ENCODE measurements at places on chromosomes 7 and 10.

DNA sequence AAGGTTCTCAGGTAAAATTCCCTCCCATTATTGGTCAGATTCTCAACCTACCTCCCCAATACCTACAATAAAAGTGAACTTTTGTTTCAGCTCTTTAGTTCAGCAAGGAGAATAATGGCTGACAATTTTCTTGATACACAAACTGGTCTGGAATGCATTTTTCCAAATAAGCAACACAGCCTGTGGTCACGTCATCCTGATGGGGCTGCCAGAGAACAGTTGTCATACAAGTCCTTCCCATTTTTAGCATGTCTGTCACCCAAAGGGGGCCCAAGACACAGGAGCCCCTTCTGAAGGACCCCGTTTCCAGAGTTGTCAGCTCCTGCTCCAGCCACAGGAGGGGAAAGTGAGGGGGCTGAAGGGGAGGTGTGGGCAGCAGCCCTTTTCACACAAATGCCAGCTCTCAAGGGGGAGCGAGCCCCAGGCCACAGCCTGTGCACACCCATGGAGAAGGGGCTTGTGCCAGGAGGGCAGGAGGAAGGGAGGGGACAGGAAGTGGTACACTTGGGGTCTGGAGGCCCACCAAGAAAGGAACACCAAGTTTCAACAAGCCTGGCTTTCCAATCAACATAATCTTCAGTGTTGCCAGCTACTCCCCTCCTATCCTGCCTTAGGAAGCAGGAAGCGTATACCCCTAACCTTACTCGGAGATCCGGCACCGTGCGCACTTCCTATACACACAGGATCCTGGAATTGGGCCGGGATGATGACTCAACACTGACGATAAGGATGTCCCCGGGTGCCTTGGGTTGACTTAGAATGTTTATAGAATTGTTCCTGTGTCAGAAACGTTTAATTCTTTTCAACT, 43.4 kb upstream of the PDLIM1 start:
- DNase-seq: peak; percentile 86

- peak; percentile 69 for DNase-seq
These were observed 83.2 kb downstream of the PDE1C start for GRCh38 chr7:31986878-31987518.

- no peak for DNase-seq
These were observed 119.3 kb upstream of the SEC61G start for GRCh38 chr7:54878339-54878738.

DNA sequence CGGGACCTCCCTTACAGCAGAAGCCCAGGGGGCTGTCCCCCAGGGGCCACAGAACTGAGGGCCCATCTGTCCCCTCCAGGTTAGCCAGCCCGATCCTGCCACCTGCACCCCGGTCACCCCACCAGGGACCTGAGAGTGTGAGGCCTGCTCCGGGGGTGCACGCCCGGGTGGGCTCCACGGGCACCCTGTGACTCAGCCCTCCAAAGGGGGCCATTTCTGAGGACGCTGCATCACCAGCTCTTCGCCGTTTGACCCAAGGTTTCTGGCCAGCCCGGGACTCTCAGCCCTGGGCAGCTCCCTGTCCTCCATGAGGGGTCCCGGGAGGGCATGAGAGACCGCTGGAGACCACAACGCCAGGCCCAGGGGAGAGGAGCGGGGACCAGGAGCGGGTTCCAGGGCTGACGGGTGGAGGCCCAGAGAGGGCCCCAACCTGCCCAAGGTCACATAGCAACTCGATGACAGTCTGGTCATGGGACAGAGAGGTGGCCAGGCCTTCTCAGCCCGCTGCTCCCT, 79.3 kb downstream of the ELFN1 start:
- no peak for DNase-seq

DNA sequence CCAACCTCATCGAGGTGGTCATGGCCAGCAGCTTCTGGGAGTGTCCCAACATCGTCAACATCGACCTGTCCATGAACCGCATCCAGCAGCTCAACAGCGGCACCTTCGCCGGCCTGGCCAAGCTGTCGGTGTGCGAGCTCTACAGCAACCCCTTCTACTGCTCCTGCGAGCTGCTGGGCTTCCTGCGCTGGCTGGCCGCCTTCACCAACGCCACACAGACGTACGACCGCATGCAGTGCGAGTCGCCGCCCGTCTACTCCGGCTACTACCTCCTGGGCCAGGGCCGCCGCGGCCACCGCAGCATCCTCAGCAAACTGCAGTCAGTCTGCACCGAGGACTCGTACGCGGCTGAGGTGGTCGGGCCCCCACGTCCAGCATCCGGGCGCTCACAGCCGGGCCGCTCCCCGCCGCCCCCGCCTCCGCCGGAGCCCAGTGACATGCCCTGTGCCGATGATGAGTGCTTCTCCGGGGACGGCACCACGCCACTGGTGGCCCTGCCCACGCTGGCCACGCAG, 75.0 kb downstream of the ELFN1 start:
- no peak for DNase-seq

DNA sequence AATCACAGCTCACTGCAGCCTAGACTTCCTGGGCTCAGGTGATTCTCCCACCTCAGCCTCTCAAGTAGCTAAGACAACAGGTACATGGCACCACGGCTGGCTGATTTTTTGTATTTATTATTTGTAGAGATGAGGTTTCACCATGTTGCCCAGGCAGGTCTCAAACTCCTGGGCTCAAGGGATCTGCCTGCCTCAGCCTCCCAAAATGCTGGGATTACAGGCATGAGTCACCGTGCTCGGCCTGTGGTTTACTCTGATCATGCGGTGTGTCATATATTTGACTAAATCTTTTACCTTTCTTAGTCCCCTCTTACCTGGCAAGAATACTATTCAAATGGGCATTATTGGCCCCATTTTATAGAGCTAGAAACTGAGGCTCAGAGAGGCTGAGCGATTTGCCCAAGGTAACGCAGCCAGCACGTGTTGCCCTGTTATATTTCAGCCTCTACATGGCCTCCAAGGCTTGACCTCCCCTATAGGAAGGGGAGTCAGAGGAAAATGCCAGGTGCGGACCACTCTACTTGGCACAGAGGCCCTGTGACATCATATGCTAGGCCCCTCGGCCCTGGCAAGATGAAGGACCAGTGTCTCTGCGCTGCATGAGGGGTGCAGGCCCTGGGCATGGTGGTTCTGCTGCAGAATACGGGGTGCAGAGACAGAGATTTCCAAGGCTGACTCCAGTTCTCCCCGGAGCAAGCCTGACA, 8.2 kb downstream of the ZCCHC24 start:
- no peak for DNase-seq

DNA sequence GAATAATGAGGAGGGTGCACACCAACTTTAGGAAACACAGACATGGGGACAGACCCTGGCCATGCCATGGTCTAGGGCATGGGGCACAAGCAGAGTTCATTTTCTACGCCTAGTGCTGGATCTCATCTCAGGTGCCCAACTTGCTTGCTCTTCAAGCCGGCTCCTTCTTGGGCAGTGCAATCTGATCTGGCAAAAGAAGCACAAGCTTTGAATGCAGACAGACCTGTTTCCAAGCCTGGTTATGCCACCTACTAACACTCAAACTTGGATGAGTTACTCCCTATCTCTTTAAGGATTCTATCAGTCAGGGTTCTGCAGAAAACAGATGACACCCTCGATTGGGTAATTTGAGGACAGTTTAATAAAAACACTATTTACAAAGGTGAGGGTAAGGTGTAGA, 34.9 kb upstream of the WAPL start:
- no peak for DNase-seq

DNA sequence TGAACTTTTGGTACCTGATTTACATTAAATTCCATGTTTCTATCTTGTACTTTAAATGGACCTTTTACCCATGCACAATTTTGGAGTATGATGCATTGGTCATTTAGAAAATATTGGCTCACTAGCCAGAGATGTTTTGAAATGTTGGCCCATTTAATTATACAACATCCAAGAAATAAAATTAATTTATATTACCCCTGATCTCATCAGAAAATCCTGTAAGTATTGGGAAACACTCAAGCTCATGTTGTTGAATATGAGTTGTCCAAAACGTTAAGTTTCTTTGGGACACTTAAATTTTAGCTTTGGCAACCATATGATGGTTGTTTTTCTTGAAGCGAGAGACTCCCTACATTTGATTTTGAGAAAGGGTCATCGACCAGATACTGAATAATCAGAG, 492.7 kb downstream of the RPS24 start:
- DNase-seq: no peak

DNA sequence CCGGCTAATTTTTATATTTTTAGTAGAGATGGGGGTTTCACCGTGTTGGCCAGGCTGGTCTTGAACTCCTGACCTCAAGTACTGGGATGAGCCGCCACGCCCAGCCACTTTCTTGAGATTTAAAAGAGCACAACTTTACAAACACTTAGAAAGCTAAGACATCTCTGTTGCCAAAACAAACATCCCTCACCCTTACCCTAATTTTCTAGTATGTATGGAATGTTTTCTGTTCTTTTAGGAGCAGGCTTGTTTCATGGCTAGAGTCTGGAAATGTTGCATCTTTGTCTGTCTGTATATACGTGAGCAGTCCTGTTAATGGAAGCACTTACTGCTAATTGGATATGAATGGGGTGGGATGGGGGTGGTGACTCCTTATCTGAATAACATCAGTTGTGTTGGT, 2.9 kb downstream of the OLAH start:
- peak; percentile 47 for DNase-seq

GRCh38 chr10:68088740-68089139, 13.7 kb upstream of the HERC4 start:
- no peak for DNase-seq

DNA sequence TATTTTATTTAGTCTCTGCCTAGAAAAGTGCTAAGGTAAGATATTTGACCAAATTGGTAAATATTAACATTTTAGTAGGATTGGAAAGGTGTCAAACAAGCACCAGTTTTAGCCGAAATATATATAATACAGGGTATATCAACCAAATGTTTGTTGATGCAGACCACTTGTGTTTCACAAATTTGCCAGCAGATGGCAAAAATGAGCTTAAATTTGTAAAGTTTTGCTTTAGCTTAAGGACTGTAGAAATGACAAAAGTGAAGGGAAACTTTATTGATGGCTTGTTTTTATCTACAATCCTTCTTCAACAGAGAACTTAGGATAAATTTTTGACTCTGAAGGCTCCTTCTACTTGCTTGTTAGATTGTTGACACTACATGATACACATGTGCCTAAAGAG, 4.8 kb upstream of the POLR1F start:
- peak; percentile 45 for DNase-seq

DNA sequence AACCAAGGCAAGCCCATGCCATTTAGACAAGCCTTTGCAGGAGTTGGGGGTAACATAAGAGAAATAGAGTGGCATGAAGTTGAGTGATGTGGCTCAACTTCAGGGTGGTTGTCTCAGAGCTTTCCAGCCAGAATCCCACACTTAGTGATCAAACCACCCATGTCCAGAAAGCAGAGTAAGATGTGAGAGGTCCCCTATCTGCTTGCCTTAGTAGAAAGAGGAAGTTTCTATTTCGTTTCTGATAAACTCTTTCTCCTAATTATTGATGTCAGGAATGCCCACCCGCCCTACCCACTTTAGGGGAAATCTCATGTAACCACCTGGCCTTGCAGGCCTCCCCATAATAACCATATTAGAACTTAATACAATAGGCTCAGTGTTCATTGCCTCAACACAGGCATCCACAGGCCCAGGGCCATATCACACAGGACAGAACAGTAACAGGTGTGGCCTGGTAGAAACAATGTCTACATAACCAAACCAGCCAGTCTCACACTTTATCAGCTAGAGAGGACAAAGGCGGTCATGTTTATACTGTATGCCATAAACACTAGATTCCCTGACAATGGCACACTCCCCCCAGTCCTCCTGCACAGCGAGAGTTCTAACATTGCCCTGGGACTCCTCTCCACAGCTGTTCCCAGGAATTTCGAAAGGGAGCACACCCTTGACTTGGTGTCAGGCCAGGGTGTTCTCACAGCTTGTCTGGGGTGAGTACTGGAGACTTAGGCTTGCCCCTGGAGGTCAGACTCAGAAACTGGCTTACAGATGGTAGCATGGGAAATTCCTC, 364.4 kb downstream of the CXCL12 start:
- no peak for DNase-seq

All from fibroblast of skin of right quadriceps (primary cell).